Stimulated activated CD4-positive, alpha-beta T cell treated with anti-CD3 and anti-CD28 coated beads, Interleukin-2, amount 100 ng/mL, for 24 hours (primary cell): ENCODE measurements at places on chromosomes 7 and 10.

- DNase-seq: no peak
These were observed 4.2 kb downstream of the NUB1 start for GRCh38 chr7:151345576-151346469.

DNA sequence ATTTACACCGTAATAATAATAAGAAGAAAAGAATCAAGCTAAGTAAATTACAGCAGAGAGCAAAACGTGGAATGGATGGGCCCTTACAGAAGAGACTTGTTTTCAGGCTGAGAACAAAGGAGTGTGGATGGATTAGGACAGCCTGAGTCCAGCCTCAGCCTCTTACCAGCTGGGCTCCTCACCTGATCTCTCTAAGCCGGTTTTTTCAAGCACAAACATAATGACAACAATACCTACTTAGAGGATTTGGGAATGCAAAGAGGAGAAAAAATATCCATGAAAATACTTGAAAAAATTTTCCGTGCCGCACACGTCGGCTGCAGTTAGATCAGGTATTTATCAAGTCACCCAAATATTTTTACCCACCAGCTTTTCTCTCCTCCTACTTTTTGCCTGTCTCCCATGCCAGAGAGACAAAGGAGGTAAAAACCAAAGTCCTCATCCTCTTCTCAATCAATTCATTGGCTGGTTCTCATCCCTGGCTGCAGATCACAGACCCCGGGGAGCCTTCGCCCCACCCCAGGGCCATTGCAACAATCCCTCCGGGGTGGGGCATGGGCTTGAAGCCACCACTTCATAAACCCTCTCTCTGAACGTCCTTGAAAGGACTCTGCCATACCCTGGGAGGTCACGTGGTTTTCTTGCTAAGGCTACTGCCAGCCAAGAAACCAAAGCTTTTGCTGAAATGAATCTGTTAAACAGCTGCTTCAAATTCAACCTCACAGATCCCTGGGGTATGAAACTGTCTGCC is 29.7 kb upstream of the GTF2I start:
- no peak for DNase-seq

GRCh38 chr7:78212476-78213060 is 414.0 kb downstream of the PHTF2 start:
- no peak for DNase-seq

DNA sequence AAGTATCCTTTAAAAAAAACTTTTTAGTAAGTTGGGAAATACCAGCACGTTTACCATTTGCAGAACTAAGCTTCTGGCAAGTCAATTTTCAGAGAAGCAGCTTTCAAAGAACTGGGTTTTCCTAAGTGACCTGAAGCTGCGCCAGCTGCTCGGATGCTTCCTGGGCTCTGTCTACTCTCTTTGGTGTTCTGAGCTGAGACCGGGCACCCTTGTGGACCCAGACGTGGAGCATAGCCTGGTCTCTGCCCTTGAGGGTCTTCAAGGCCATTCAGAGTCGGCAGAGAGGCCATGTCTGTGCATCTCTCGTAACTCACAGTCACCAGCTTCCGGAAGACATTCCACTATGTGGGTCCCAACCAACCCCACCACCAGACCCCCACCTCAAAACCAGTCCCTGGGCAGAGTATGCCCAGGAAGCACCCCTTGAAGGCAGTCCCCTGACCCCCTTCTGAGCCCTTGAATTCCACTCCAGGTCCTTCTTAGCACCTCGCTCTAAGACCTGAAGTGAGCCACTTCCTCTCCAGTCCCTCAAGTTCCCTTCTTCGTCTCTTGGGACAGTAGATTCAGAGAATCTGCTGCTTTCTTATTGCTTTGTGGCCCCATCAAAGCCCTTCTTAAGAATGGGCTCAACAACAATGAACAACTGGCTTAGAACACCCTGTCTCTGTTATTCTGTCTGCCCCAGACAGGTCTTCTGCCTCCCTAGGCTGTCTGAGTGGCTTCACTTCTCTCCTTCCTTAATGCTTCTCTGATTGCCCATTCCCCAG is 8.5 kb downstream of the CALML5 start:
- DNase-seq: no peak

DNA sequence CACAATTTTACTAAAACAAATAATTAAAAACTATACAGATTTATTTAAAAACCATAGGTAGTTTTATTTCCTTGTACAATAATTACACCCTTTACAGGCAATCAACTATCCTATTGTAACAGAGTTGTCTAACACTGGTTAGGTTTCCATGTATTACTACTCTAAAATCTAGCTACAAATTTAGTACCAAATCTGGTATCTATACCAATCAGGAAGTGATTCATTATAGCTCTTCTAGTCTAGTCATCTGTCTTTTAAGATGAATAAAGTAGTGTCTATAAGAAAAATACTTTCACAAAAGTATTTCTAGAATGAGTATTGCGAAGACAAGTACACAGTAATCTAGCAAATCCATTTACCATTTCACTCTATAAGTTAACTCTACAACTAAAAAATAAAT is 16.9 kb downstream of the ZNF800 start:
- DNase-seq: no peak

GRCh38 chr7:104979167-104979841 is 34.7 kb upstream of the KMT2E start:
- no peak for DNase-seq
